ENCODE measurements at places on chromosomes 16 and 17. TPM values are rescaled to one million over a fixed set of nuclear protein-coding genes. Genes with fewer than 3 reads are reported as not detected.

TPSB2 gene
- total RNA-seq = not detected

MRPL10 gene
- 85.3 TPM for total RNA-seq

FSCN2 gene
- 0.30 TPM for total RNA-seq

TRPV2 gene
- total RNA-seq = 2.1 TPM

ANKFN1 gene
- not detected for total RNA-seq

ZNF205 gene
- 17.0 TPM for total RNA-seq

GRAPL gene
- not detected for total RNA-seq

DNA sequence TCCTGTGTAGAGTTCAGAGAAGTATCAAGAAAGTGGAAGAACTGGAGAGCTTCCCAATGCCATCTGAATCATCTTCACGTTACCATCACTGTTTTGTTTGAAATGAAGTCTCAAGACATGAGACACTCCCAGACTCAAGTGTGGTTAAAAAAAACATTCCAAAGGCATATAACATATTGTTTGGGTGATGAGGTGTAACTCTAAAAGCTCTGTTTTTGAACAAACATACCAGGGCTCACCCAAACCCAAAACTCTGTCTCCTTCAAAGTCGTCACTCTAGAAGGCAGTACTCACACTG is 6.3 kb upstream of the ZCCHC14 start:
- no peak for DNase-seq
- no peaks in the 10 kb centered on the region for H3K27me3 ChIP-seq
- H3K36me3 ChIP-seq = no peaks in the 10 kb centered on the region
- no peak overlapping the region for H3K27ac ChIP-seq

GRCh38 chr17:34168989-34169388 is 86.1 kb upstream of the CCL2 start:
- H3K36me3 ChIP-seq = no peaks in the 10 kb centered on the region
- no peaks in the 10 kb centered on the region for H3K27me3 ChIP-seq

DNA sequence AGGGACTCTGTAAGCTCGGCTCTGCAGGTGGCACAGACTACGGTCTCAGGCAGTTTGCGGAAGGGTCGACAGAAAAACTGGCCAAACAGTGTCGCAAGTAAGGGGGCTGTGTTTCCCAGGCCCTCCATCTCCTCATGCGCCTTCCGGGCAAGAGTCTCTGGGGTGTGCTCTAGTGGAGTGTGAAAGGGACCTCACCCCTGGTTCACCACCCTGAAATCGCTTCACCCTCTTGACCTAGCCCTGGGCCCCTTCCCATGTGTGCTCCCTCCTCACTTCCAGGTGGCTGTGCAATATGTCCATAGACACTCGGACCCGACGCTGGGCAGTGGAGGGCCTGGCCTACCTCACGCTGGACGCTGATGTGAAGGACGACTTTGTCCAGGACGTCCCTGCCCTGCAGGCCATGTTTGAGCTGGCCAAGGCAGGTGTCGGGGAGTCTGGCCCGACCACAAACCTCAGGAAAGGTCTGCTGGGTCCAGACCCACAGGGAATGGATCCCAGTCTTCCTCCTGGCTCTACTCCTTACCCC is 22.3 kb downstream of the UNC45B start:
- no peak for DNase-seq
- H3K4me3 ChIP-seq = no peak overlapping the region
- H3K27ac ChIP-seq = no peak overlapping the region

DNA sequence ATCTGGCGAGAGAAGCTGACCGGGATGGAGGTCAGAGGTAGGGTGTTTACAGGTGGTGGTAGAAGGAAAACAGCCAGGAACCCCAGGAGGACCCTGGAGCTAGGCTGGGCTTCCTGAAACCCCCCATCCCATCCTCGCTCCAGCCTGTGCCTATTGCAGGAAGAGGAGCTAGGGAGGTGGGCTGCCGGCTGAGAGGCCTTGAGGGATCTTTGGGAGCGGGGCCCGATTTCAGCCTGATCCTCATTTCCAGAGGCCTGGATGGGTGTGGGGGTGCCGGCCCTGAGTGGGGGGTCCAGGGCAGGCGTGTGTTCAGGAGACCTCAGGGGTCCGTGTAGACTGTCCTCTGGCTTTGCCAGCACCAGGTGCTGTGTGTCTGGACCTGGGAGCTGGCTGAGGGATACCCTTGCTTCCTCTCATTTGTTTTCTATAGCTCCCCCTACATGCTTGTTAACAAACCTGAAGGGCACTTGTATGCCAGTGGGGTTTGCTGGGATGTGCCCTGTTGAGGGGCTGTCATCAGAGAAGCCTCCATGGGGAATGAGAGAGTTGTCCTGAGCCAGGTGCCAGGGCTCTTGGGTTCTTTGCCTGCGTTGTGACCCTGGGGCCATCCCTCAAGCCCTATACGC is 18.9 kb upstream of the RAP1GAP2 start:
- peaks cover 5% of the 10 kb centered on the region for H3K27me3 ChIP-seq
- H3K4me1 ChIP-seq = peaks cover 5% of the 10 kb centered on the region
- peak; percentile 73 for DNase-seq
- no peak overlapping the region for H3K27ac ChIP-seq
- H3K36me3 ChIP-seq = no peaks in the 10 kb centered on the region
- H3K4me3 ChIP-seq = peak overlapping the region; percentile 84

DNA sequence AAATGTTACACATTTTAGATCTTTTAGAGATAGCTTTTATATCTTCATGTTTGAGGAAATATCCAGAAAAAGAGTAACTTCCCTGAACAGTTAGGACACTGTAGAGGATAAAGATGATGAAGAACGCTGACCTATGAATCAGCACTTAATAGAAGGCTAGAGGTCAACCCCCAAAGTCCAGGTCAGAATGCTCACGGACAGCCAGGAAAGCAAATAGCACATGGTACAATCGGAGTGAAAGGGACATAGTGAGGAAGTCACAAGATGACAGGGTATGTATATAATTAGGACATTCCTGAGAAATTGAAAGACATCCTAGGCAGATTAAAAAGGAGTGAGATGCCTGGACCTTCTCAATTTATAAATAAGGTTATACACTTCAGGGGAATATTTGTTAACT is 55.1 kb upstream of the CNTNAP4 start:
- H3K27ac ChIP-seq = no peak overlapping the region
- DNase-seq = no peak
- no peaks in the 10 kb centered on the region for H3K4me1 ChIP-seq
- no peaks in the 10 kb centered on the region for H3K36me3 ChIP-seq

DNA sequence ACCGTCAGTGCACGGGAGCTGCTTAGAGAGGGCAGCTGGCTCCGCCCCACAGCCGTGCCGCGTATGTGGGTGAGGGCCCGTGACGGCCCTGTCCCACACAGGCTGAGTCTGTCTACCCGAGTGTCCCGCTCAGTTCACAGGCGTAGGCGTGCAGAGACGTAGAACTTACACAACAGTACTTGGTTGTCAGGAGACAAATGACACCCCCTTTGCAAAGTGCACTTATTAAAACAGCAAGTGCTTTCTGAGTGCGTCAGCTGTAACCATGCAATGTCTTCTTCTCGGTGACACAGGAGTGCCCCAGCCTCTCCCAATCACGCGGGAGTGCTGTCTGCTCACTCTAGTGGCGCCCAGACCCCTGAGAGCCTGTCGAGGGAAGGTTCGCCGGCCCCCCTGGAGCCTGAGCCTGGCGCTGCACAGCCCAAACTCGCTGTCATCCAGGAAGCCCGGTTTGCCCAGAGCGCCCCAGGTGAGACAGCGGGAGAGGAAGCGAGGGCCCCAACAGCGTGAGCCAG is 64.2 kb downstream of the FOXK2 start:
- no peak overlapping the region for H3K27ac ChIP-seq
- no peaks in the 10 kb centered on the region for H3K4me1 ChIP-seq
- no peak for DNase-seq

DNA sequence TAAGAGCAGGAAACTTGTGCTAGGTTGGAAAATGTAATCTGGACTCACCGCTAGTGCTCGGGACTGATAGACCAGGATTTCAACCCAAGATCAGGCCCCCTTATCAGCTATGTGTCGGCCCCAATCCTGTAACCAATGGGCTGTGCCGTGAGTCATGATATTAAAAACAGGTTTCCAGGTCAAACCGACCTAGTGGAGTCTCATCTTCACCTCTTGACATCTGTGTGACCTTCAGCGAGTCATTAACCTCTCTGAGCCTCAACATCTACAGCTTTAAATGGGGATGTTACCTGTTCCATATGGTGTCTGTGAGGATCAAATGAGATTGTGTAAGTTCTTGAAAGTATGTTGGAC is 512 bp downstream of the PMM2 start:
- H3K4me1 ChIP-seq = no peaks in the 10 kb centered on the region
- no peaks in the 10 kb centered on the region for H3K27me3 ChIP-seq
- H3K4me3 ChIP-seq = peak overlapping the region; percentile 85

DNA sequence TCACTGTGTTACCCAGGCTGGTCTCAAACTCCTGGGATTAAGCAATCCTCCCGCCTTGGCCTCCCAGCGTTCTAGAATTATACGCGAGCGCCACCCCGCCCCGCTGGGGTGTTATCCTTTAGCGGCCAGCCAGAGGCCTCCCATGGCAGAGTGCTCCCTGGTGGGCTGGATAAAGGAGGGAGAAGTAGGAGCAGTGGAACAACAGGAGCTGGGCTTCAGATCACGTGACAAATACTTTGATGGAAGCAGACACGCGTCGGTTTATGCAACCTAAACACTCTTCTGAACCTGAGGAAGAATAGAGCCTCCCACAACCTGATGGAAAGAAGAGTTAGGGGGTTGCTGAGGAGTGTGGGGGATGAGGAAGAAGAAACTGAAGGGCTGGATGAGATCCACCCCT is 2114.0 kb downstream of the TP53TG3F start:
- no peak overlapping the region for H3K4me3 ChIP-seq
- DNase-seq = no peak
- H3K36me3 ChIP-seq = no peaks in the 10 kb centered on the region
- H3K27me3 ChIP-seq = no peaks in the 10 kb centered on the region

DNA sequence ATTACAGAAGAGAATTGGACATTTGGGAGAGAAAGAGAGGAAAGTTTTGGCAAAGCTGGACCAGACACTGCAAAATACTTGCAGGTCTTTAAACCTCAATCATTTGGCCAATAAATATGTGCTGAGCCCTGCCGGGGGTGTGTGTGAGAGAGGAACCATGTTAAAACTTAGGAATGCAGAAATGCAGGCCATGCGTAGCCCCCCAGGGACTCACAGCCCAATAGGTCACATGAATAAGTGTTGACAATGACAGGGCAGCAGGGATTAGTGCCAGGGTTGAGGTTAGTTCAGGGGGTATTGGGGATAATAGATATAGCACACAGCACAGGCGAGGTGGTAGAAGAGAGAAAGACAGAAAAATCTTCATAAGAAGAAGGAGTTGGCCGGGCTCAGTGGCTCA is 113.3 kb upstream of the ADAMTS18 start:
- H3K4me3 ChIP-seq = no peak overlapping the region
- H3K27me3 ChIP-seq = no peaks in the 10 kb centered on the region

DNA sequence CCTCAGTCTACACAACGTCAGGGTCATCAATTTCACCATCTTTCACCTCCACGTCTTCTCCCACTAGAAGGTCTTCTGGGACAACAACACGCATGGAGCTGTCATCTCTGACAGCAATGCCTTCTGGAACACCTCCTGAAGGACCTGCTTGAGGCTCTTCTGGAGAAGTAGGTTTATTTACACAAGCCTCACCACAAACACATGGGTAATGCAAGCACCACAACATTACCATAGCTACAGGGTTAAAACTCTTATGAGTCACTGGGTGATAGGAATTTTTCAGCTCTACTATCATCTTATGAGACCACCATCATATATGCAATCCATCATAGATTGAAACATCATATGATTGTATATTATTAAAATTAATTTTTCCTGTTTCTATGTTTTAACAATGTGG is 215.4 kb downstream of the CHD9NB start:
- H3K4me1 ChIP-seq = no peaks in the 10 kb centered on the region
- H3K27me3 ChIP-seq = no peaks in the 10 kb centered on the region
- no peak for DNase-seq
- no peaks in the 10 kb centered on the region for H3K36me3 ChIP-seq
- no peak overlapping the region for H3K4me3 ChIP-seq

GRCh38 chr16:15948532-15949209 is 745 bp upstream of the ABCC1 start:
- no peaks in the 10 kb centered on the region for H3K36me3 ChIP-seq
- no peaks in the 10 kb centered on the region for H3K27me3 ChIP-seq

GRCh38 chr16:75620326-75621169 is 2.5 kb downstream of the ADAT1 start:
- no peak for DNase-seq
- no peaks in the 10 kb centered on the region for H3K27me3 ChIP-seq
- H3K4me3 ChIP-seq = no peak overlapping the region
- no peak overlapping the region for H3K27ac ChIP-seq
- H3K36me3 ChIP-seq = peaks cover 35% of the 10 kb centered on the region
- no peaks in the 10 kb centered on the region for H3K4me1 ChIP-seq

DNA sequence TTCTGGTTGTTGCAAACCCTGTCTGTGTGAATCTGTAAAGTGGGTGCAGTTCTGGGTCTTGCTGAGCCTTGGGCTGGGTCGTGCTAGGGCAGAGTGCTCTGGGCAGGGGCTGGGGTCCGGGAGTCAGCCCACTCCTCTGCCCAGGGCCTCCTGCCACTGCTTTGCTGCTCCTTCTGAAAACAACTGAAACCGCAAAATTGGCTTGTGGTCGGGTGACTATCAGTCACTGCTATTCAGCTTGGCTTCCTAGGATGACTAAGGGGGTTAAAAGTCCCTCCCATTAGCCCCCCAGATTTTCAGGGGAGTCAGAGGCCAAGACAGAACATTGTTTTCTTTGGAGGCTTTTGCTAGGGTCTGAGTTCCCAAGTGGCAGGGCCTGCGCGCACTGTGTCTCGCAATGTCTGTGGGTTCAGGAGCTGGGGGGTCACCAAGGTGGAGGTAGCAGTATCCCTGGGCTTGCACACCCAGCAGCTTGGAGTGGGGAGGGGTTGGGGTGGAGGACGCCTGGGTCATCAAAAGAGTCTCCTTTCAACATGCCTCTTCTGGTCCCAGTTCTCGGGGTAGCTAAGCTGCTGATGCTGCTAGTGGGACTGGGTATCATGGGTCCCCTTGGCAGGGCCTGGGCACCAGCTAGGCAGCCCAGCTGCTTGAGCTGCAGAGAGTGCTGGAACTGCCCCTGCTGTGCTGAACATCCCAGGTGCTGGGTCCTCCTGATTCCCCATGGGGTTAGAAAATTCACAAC is 13.5 kb upstream of the TBX21 start:
- no peak for DNase-seq
- peaks cover 19% of the 10 kb centered on the region for H3K27me3 ChIP-seq
- H3K27ac ChIP-seq = no peak overlapping the region
- no peaks in the 10 kb centered on the region for H3K36me3 ChIP-seq
- H3K4me3 ChIP-seq = no peak overlapping the region

- DNase-seq = no peak
- H3K27me3 ChIP-seq = no peaks in the 10 kb centered on the region
- H3K4me3 ChIP-seq = peak overlapping the region; percentile 85
Measured at GRCh38 chr16:31508706-31509195, 560 bp upstream of the RUSF1 start.

GRCh38 chr16:57623251-57624043 is 5.0 kb upstream of the ADGRG1 start:
- no peaks in the 10 kb centered on the region for H3K4me1 ChIP-seq
- H3K27ac ChIP-seq = no peak overlapping the region
- no peak overlapping the region for H3K4me3 ChIP-seq
- no peaks in the 10 kb centered on the region for H3K36me3 ChIP-seq
- no peak for DNase-seq
